ENCODE measurements at places on chromosomes 13 and 19. TPM values are rescaled to one million over a fixed set of nuclear protein-coding genes. Genes with fewer than 3 reads are reported as not detected.

DNA sequence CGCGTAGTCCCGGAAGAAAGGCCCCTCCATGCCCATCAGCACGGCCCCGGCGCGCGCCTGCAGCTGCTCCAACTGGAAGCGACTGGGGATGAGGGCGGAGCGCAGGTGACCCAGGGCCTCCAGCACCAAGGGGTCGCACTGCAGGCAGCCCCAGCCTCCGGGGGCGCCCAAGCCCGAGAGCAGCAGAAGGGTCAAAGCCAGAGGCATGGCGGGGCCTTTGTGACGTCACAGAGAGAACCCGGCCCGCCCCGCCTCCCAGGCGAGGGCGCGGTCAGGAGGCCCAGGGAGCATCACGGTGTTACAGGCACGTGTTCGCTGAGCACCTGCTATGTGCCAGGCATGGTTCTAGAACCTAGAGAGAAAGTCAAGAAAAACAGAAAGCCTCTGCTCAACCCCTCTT, at the start of gene IZUMO2:
Gene IZUMO2 (minus strand): TSS at position 294 of the 400 bp plus-strand sequence. CDS start 87 bp downstream, at position 207.
- H3K27ac ChIP-seq: no peak within 1 kb of the TSS
- no peaks in the 10 kb centered on the region for H3K4me1 ChIP-seq
- H3K4me3 ChIP-seq: no peak within 1 kb of the TSS

GRCh38 chr13:20616059-20616797, 49.3 kb downstream of the IFT88 start:
- H3K4me1 ChIP-seq: no peaks in the 10 kb centered on the region
- no peaks in the 10 kb centered on the region for H3K36me3 ChIP-seq
- no peak overlapping the region for H3K27ac ChIP-seq
- no peaks in the 10 kb centered on the region for H3K27me3 ChIP-seq

The CYP4F3 gene
- 100 TPM for total RNA-seq

DNA sequence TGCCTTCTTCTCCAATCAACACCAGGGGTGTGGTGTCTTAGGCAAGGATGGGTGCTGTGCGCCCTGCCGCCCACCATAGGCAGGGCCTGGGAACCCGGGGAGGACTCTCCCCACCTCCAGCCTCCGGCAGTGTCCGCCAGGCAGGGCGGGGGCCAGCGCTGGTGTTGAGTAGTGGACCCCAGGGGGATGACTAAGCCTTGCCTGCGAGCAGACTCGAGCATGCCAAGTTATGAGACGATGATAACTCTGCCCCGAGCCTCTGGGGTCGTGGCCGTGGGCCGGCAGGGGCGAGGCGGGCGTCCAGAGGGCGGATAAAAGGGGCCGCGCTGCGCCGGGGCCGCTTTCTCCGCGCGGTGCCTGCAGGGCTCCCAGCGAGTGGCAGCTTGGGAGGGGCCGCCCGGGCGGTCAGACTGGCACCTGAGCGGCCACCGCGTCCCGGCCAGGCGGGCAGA, at the start of gene MEDAG:
Gene MEDAG (plus strand): TSS at position 340 of the 452 bp plus-strand sequence. CDS start 245 bp downstream, outside the sequence.
- no peaks in the 10 kb centered on the region for H3K36me3 ChIP-seq
- H3K4me1 ChIP-seq: peaks cover 29% of the 10 kb centered on the region
- peak; percentile 77 for DNase-seq
- peaks cover 58% of the 10 kb centered on the region for H3K27me3 ChIP-seq
- no peak within 1 kb of the TSS for H3K27ac ChIP-seq

The DEDD2 gene
- total RNA-seq: 18.3 TPM

GRCh38 chr19:30593975-30594745, 222.0 kb downstream of the ZNF536 start:
- peaks cover 8% of the 10 kb centered on the region for H3K27me3 ChIP-seq
- H3K4me3 ChIP-seq: no peak overlapping the region
- no peaks in the 10 kb centered on the region for H3K36me3 ChIP-seq
- DNase-seq: no peak
- H3K27ac ChIP-seq: no peak overlapping the region

- H3K27me3 ChIP-seq: no peaks in the 10 kb centered on the region
- no peak overlapping the region for H3K27ac ChIP-seq
- H3K4me3 ChIP-seq: no peak overlapping the region
- no peak for DNase-seq
- H3K36me3 ChIP-seq: peaks cover 79% of the 10 kb centered on the region
These were observed 22.6 kb downstream of the TM9SF2 start for GRCh38 chr13:99523838-99524237.

The PROZ gene
- not detected for total RNA-seq

DNA sequence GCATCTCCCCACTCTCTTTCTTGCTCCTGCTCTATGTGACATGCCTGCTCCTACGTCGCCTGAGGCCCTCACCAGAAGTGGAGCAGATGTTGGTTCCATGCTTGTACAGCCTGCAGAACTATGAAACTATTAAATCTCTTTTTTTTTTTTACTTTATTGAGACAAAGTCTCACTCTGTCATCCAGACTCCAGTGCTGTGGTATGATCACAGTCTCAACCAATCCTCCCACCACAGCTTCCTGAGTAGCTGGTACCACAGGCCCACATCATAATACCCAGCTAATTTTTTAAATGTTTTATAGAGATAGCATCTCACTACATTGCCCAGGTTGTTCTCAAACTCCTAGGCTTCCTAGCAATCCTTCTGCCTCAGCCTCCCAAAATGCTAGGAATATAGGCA, 1067.7 kb downstream of the PCDH9 start:
- no peaks in the 10 kb centered on the region for H3K27me3 ChIP-seq
- no peak overlapping the region for H3K4me3 ChIP-seq
- H3K27ac ChIP-seq: no peak overlapping the region
- H3K36me3 ChIP-seq: no peaks in the 10 kb centered on the region

GRCh38 chr19:1325568-1326294, 40.1 kb downstream of the EFNA2 start:
- H3K4me3 ChIP-seq: peak overlapping the region; percentile 22
- H3K27me3 ChIP-seq: peaks cover 63% of the 10 kb centered on the region
- no peaks in the 10 kb centered on the region for H3K36me3 ChIP-seq
- H3K27ac ChIP-seq: no peak overlapping the region

- no peak overlapping the region for H3K4me3 ChIP-seq
- DNase-seq: no peak
- no peaks in the 10 kb centered on the region for H3K36me3 ChIP-seq
These were observed 324.7 kb downstream of the DLEU7 start for GRCh38 chr13:50518781-50519201.

- H3K27me3 ChIP-seq: no peaks in the 10 kb centered on the region
- H3K27ac ChIP-seq: no peak overlapping the region
- DNase-seq: no peak
- H3K36me3 ChIP-seq: no peaks in the 10 kb centered on the region
These were observed 752.5 kb upstream of the SGCG start for GRCh38 chr13:22428188-22428828.

DNA sequence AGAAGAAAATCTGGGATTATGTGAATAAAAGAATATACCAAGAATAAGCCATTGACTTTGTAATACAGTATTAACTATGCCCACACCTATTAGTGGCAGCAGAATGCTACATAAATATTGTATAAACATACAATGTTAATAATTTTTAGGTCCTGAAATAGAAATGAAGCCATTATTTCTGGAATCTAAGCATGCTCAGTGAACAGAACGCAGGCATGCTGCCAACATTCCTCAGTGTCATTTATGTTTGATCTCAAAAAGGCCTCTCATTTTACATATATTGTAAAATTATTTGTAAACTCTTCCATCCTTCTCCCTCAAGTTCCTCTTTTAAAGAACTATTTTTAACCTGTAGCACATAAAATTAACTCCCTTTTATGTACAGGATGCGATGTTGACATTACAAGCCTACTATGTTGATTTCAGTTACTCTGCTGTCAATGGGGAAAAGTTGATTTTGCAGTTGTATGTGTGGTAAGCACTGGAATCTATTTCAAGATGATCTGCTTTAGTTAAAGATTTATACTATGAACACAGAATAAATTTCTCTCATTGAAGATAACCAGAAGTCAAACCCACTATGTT, 118.8 kb downstream of the VWA8 start:
- H3K4me3 ChIP-seq: no peak overlapping the region
- H3K4me1 ChIP-seq: peaks cover 8% of the 10 kb centered on the region
- DNase-seq: peak; percentile 75
